Pancreas (tissue), 10 donors: ENCODE measurements at places on chromosomes 4 and X.

GRCh38 chr4:159104694-159105414, 2.0 kb downstream of the RAPGEF2 start:
- H3K27me3 ChIP-seq = no peaks in the 10 kb centered on the region
- peak overlapping the region; percentile 96 for H3K4me3 ChIP-seq
- peak overlapping the region; percentile 98 for H3K27ac ChIP-seq
- peaks cover 24% of the 10 kb centered on the region for H3K4me1 ChIP-seq
- H3K36me3 ChIP-seq = no peaks in the 10 kb centered on the region

DNA sequence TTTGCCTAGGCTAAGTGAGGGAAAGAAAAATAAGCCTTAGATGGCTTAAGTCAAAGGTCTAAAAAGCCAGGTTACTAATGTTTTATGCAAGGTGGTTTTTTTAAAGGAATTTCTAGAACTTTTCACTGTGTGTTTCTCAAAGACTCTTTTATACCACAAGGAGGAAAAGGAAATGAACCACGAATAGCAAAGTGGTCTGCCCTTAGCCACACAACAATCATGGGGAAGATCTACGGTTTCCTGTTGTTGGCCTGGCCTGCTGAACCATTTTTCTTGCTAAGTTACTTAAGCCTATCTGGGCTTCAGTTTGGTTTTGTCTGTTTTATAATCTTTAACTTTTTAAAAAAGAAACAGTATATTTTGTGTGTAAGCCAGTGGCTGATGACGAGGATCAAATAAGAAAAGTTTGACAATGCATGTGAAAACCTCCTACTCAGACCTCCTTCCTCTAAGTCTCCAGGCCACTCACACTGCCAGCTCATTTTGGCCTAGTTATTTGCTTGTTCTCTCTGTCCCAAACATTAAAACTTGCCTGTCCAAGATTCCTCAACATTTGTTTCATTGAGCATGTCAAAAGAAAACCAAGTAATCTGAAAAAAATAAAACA, 56.7 kb upstream of the COL25A1 start:
- no peak for DNase-seq

GRCh38 chr4:10701702-10702460, 17.3 kb upstream of the CLNK start:
- no peaks in the 10 kb centered on the region for H3K4me1 ChIP-seq
- H3K27ac ChIP-seq = no peak overlapping the region
- H3K4me3 ChIP-seq = no peak overlapping the region

DNA sequence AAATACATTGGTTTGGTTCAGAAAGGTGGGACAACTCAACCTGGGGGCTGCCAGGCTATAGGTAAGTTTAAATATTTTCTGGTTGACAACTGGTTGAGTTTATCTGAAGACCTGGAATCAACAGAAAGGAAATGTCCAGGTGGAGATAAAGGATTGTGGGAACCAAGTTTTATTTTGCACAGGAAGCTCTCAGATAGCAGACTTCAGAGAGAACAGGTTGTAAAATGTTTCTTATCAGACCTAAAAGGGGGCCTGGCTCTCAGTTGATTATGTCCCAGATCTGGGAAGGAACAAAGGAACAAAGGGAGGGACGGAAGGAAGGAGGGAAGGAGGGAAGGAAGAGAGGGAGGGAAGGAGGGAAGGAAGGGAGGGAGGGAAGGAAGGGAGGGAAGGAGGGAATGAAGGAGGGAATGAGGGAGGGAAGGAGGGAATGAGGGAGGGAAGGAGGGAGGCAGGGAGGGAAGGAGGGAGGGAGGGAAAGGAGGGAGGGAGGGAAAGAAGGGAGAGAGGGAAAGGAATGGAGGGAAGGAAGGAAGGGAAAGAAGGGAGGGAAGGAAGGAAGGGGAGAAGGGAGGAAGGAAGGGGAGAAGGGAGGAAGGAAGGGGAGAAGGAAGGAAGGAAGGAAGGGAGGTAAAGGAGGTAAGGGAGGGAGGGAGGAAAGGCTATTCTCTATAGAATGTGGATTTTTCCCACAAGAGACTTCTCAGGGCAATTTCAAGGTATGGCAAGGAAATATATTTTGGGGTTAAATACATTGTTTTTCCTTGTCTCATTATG, 186.7 kb downstream of the DHRSX start:
- no peaks in the 10 kb centered on the region for H3K36me3 ChIP-seq
- H3K27me3 ChIP-seq = no peaks in the 10 kb centered on the region
- no peaks in the 10 kb centered on the region for H3K4me1 ChIP-seq
- H3K4me3 ChIP-seq = no peak overlapping the region

- H3K4me1 ChIP-seq = no peaks in the 10 kb centered on the region
- DNase-seq = no peak
- H3K4me3 ChIP-seq = no peak overlapping the region
These were observed 23.1 kb downstream of the CORIN start for GRCh38 chr4:47814618-47815295.

DNA sequence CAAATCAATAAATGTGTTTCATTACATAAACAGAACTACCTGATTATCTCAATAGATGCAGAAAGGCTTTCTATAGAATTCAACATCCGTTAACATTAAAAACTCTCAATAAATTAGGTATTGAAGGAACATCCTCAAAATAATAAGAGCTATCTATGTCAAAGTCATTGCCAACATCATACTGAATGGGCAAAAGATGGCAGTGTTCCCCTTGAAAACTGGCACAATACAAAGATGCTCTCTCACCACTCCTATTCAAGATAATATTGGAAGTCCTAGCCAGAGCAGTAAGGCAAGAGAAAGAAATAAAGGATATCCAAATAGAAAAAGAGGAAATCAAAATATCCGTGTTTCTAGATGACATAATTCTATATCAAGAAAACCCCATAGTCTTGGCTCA, 466.4 kb downstream of the MAGEE1 start:
- no peaks in the 10 kb centered on the region for H3K4me1 ChIP-seq
- H3K36me3 ChIP-seq = no peaks in the 10 kb centered on the region
- no peak overlapping the region for H3K4me3 ChIP-seq
- DNase-seq = no peak

GRCh38 chr4:98539299-98539698, 119.1 kb downstream of the TSPAN5 start:
- H3K4me1 ChIP-seq = no peaks in the 10 kb centered on the region
- no peak overlapping the region for H3K4me3 ChIP-seq
- no peaks in the 10 kb centered on the region for H3K27me3 ChIP-seq
- no peak overlapping the region for H3K27ac ChIP-seq
- no peaks in the 10 kb centered on the region for H3K36me3 ChIP-seq
- no peak for DNase-seq

DNA sequence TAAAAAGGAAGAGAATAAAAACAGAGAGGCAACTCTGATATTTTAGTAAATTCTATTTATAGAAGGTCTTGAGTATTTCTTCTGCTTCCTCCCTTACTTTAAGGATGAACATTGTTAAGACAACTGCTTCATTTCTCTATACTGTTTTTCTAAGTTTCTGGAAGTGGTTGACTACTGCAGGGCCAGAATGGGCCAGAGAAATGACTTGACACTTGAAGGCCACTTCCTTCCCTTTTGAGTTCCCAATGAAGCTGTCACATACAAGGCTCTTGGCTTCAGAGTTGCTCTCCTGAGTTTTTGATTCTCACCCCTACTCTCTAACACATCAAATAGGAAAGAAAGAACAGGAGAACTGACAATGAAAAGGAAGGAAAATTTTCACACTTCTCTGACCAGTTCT, 37.6 kb downstream of the PKD2 start:
- H3K4me1 ChIP-seq = peaks cover 6% of the 10 kb centered on the region
- DNase-seq = no peak
- no peak overlapping the region for H3K27ac ChIP-seq
- no peaks in the 10 kb centered on the region for H3K36me3 ChIP-seq
- no peak overlapping the region for H3K4me3 ChIP-seq

GRCh38 chrX:82589410-82589809, 918.7 kb upstream of the POU3F4 start:
- H3K27me3 ChIP-seq = no peaks in the 10 kb centered on the region
- no peaks in the 10 kb centered on the region for H3K36me3 ChIP-seq
- DNase-seq = no peak
- no peak overlapping the region for H3K27ac ChIP-seq
- no peak overlapping the region for H3K4me3 ChIP-seq

- no peak for DNase-seq
- H3K36me3 ChIP-seq = no peaks in the 10 kb centered on the region
- H3K4me3 ChIP-seq = no peak overlapping the region
These were observed 146.5 kb downstream of the RBM47 start for GRCh38 chr4:40482985-40483647.

- no peaks in the 10 kb centered on the region for H3K4me1 ChIP-seq
- H3K27me3 ChIP-seq = no peaks in the 10 kb centered on the region
- H3K4me3 ChIP-seq = no peak overlapping the region
- DNase-seq = no peak
These were observed 58.8 kb upstream of the ENPEP start for GRCh38 chr4:110417136-110417535.

GRCh38 chr4:100257567-100257966, 67.3 kb upstream of the DDIT4L start:
- H3K4me1 ChIP-seq = no peaks in the 10 kb centered on the region
- no peaks in the 10 kb centered on the region for H3K27me3 ChIP-seq
- H3K27ac ChIP-seq = no peak overlapping the region
- no peak for DNase-seq

DNA sequence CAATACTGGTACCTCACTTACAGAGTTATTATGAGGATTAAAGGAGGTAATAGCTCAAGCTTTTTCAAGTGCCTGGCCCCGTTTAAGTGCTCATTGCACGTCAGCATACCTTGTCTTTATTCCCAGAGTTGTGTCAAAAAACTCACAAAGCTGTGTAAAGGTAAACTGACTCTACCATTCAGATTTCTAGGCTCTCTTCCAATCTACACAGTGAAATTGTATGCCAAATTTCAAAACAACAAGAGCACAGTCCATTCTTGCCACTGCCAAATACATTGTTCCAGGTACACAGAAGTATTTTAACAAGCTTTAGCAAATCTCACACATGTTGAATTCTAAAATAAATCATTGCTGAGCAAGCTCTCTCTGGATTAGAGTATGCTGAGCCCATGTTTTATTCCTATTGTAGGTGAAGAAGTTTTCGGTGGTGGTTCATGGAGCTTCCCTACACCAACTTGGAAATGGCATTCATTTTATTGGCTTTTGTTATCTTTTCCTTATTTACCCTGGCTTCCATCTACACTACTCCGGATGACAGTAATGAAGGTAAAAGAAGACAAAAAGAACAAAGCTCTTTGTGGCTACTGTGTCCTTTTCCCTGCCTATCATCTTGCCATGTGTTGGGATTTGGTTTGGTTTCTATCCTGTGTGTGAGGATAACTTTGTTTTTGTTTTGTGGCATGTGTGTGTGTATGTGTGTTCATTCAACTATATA, 16.2 kb downstream of the SMIM31 start:
- H3K4me1 ChIP-seq = no peaks in the 10 kb centered on the region
- H3K27ac ChIP-seq = no peak overlapping the region
- no peaks in the 10 kb centered on the region for H3K27me3 ChIP-seq
- H3K36me3 ChIP-seq = no peaks in the 10 kb centered on the region
- no peak overlapping the region for H3K4me3 ChIP-seq
- DNase-seq = no peak

- no peak for DNase-seq
- H3K36me3 ChIP-seq = peaks cover 4% of the 10 kb centered on the region
- H3K27ac ChIP-seq = no peak overlapping the region
- no peaks in the 10 kb centered on the region for H3K27me3 ChIP-seq
These were observed 56.1 kb downstream of the KLHL5 start for GRCh38 chr4:39118034-39118658.

DNA sequence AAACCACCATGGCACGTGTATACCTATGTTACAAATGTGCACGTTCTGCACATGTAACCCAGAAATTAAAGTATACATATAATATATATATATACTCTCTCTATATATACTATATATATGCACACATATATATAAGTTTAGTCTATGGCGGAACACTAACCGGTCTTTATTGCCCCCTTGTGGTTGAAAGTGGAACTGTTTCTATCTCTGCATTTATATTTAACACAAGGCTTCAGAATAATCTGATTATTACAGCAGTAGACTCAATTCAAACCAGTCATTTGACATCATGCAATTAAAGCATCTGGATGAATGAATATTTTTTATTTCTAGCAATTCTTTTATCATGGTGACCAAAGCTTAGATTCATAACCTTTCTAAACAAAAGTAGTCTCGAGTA, 14.6 kb downstream of the RAB9B start:
- DNase-seq = no peak
- no peaks in the 10 kb centered on the region for H3K36me3 ChIP-seq

DNA sequence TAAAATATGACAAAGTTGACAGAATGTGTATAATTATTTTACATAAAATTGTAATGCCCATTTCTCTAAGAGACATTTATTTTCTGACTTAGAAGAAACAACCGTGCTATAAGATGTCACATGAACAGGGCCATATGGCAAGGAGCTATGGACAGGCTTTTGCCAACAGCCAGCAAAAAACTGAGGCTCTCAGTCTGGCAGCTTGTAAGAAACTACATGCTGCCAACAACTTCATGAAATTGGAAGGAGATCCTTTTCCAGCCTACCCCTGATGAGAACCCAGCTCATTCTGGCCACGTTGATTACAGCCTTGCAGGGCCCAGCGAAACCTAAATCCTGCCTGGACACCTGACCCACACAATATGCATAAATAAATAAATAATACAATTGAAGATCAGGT, 250.3 kb upstream of the ARSJ start:
- no peaks in the 10 kb centered on the region for H3K4me1 ChIP-seq
- H3K4me3 ChIP-seq = no peak overlapping the region
- no peaks in the 10 kb centered on the region for H3K36me3 ChIP-seq
- H3K27ac ChIP-seq = no peak overlapping the region
- no peak for DNase-seq
- H3K27me3 ChIP-seq = no peaks in the 10 kb centered on the region
